ENCODE measurements at places on chromosomes 6 and 20. TPM values are rescaled to one million over a fixed set of nuclear protein-coding genes. Genes with fewer than 3 reads are reported as not detected.

The ADISSP gene
- 15.0 TPM for total RNA-seq

The PPP1R16B gene
- total RNA-seq = 0.26 TPM

The PTCHD4 gene
- total RNA-seq = 2.6 TPM

The GRIK2 gene
- 0.38 TPM for total RNA-seq

The SAYSD1 gene
- total RNA-seq = 9.0 TPM

The ACTL10 gene
- total RNA-seq = 1.6 TPM

The CDH4 gene
- total RNA-seq = 12.1 TPM

The ZBP1 gene
- total RNA-seq = not detected

The OLIG3 gene
- total RNA-seq = not detected

The CCR6 gene
- not detected for total RNA-seq

The FAM83D gene
- total RNA-seq = 5.1 TPM

The DCBLD1 gene
- 64.8 TPM for total RNA-seq

The NFKBIE gene
- 3.3 TPM for total RNA-seq

The CPXM1 gene
- total RNA-seq = not detected

The PRDM1 gene
- 5.3 TPM for total RNA-seq

The SLC26A8 gene
- total RNA-seq = not detected

The CCNC gene
- total RNA-seq = 94.8 TPM

The MAP7 gene
- 30.8 TPM for total RNA-seq

The CCM2L gene
- not detected for total RNA-seq

The REPS1 gene
- 38.3 TPM for total RNA-seq

The ADGB gene
- not detected for total RNA-seq

The PFDN6 gene
- 61.7 TPM for total RNA-seq

The DEFB110 gene
- not detected for total RNA-seq

The UNC93A gene
- not detected for total RNA-seq

The SIRPG gene
- not detected for total RNA-seq

The FRK gene
- total RNA-seq = 1.3 TPM

The CLPSL2 gene
- total RNA-seq = not detected

The DACT2 gene
- 0.26 TPM for total RNA-seq

The SLC22A7 gene
- total RNA-seq = not detected

The PSORS1C2 gene
- not detected for total RNA-seq

The PTK6 gene
- total RNA-seq = 107 TPM

The MUC22 gene
- under 0.01 TPM for total RNA-seq

The GLP1R gene
- not detected for total RNA-seq

The CYP39A1 gene
- 17.4 TPM for total RNA-seq

The NQO2 gene
- 20.5 TPM for total RNA-seq

The CYP21A2 gene
- total RNA-seq = under 0.01 TPM

The ADTRP gene
- total RNA-seq = 17.6 TPM

The LTB gene
- not detected for total RNA-seq

The FAM162B gene
- not detected for total RNA-seq

The GJA1 gene
- 127 TPM for total RNA-seq

The C6orf132 gene
- total RNA-seq = 11.3 TPM

The PDE10A gene
- total RNA-seq = under 0.01 TPM

The SNAP25 gene
- not detected for total RNA-seq

The NEURL2 gene
- 2.6 TPM for total RNA-seq

The IL20RA gene
- 4.5 TPM for total RNA-seq

The SLC4A11 gene
- 3.2 TPM for total RNA-seq

The PSMF1 gene
- total RNA-seq = 20.3 TPM

The MOG gene
- not detected for total RNA-seq

The MTHFD1L gene
- total RNA-seq = 52.0 TPM

The FAM184A gene
- 0.26 TPM for total RNA-seq

The KHDRBS2 gene
- not detected for total RNA-seq

The PEX3 gene
- total RNA-seq = 18.7 TPM
